ENCODE measurements at places on chromosomes 1 and 21.

DNA sequence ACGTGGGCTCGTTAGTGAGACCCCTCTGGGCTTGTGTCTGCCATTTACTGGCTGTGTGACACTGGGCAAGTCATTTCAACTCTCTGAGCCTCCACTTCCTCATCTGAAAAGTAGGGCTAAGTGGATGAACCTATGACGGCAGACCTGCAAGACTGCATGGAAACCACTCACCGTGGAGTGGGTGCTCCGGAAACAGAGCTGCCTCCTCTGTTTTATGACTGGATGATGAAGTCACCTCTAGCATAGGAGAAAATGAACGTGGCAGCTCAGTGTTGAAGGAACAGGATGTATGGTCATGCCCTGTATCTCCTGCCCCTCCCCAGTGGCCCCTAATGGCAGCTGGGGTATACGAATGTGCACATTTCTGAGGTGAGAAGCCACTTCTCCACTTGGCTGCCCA, 40.5 kb downstream of the STPG1 start:
- DNase-seq = no peak

DNA sequence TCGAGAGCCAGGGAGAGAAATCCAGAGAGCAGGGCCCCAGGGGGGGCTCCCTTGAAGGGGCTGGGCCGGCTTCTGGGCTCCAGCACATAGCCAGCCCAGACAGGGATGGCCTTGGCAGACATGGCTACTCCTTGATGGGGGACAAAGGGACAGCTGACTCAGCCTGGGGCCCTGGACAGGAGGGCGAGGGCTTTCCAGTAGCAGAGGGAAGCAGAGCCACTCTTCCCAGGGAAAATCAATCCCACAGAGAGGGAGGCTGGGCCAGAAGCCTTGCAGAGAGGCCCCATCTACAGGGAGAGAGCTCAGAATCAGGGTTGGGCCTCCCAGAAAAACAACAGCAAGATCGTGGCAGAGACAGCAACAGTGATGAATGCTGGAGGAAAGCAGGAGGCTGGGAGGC, 15.6 kb downstream of the IGFN1 start:
- DNase-seq = no peak

GRCh38 chr1:62092110-62092509, 102.5 kb upstream of the L1TD1 start:
- no peak for DNase-seq

DNA sequence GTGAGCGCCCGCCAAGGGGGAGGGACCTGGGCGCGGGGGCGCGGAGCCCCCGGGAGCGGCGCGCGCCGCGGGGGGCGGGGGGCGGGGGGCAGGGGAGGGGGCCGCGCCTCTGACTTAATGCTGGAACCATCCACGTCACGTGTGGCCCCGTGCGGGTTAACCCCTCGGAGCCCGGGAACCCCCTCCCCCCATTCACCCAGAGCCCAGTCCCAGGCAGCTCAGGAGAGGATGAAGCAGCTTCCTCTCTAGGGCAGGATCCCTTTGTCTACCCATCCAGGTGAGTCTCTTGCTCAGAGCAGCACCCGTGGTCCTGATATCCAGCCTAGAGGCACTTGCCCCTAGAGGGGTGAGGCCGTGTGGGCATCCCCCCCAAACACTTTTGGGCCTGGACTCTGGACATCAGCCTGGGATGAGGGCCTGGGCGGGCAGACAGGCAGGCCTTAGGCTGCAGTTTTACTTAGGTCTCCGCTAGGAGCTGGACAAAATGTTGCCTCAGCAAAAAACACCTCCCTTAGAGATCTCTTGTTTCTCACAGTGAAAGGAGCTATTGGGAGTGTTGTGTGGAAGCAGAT, at the start of gene ALX3:
ALX3 (minus strand) TSS at position 2 of the 572 bp plus-strand sequence. CDS start 60 bp downstream, outside the sequence.
- no peak for DNase-seq

DNA sequence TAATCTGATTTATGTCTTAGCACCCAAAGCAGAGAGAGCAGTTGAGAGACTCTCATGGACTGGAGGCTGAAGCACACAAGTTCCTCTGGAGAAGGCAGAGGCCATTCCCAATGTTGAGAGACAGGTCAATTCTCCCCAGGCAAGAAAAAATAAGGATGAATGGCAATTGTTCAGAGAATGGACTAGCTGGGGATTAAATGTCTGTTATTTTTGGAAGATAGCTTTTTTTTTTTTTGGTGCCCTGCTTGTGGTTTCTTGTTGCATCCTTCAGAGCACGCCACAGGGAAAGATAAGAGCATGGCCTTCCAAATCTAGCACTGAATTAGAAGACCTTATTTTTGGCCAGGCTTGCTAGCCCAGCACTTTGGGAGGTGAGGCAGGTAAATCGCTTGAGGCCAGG, 65.6 kb upstream of the ERRFI1 start:
- DNase-seq = no peak

DNA sequence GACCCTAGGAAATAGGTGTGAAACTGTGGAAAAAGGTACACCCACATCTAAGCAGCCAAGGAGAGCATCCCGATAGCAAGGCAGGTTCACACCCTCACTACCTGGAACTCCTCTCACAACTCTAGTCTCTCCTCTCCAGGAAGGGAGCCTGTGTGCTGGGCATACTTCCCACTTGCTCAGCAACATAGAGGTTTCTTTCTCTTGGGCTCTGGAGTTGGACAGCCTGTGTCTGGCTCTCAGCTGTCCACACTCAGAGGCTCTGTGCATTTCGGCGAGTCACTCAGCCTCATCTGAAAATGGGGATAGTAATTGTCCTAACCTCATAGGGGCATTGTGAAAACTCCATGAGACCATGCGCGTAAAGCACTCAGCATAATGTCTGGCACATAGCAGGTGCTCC, 29.6 kb upstream of the VWA5B1 start:
- no peak for DNase-seq

GRCh38 chr1:246800356-246800755, 76.1 kb downstream of the SCCPDH start:
- no peak for DNase-seq

- no peak for DNase-seq
Measured at GRCh38 chr1:154748405-154748775, 121.7 kb downstream of the KCNN3 start.

- DNase-seq = no peak
Measured at GRCh38 chr1:22556391-22557104, 6.7 kb upstream of the EPHA8 start.

DNA sequence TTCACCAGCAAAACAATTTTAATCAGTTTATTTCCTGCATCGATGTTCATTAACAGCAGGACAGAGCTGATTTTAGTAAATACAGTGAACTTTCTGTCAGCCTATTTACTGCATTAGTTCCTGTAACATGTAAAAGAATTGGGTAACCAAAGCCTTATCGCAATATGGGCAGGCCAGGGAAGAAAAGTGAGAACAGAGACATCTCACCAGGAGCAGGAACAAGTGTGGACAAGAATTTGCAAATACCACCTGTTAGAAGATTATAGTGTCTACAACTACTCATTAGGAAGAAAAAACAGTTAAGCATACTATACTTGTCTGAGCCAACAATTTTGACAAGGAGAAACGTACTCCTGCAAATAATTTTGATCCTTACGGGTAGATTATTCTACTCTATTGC, 1293.9 kb downstream of the PLA2G4A start:
- DNase-seq = no peak

- DNase-seq = no peak
Measured at GRCh38 chr1:173744651-173745050, 29.9 kb downstream of the KLHL20 start.

DNA sequence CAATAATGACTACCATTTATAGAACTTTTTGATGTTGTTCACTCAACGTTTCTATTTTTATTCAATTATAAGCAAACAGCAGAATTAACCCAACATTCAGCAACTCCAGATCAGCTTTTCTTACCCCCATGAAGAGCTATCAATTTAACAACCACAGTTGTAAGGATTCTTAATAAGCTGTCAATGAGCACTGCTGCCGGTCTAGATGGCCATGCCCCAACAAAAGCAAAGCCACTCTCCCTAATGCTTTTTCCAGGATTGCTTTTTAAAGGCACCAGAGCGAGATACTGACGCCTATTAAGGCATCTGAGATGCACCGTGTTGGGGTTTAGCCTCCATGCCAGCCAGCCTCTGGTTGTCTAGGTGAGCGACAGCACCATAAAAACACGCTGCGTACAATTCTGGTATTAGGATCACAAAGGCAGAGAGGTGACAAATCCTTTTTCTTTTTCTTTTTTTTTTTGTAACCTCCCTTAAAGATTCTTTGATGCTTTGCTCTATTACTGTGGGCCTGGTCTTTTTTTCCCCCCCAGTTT, 39.5 kb downstream of the PTPRC start:
- no peak for DNase-seq

GRCh38 chr1:82950606-82951200, 1048.2 kb downstream of the TTLL7 start:
- no peak for DNase-seq

DNA sequence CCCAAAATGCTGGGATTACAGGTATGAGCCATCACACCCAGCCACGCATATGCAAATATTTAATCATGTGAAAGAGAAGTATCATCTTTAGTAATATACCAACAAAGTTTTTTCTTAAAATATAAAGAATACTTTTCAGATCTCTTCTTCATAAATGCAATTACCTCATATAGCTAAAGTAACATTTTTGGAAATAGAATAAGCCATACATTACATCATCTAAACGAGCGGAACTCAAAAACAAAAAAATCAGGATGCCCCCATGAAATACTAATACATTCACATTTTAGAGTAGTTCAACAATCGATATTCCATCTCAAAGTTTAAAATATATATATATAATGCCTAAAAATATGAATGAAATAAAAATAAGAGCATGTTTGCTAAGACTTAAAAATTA, 4.7 kb downstream of the NDC1 start:
- no peak for DNase-seq

DNA sequence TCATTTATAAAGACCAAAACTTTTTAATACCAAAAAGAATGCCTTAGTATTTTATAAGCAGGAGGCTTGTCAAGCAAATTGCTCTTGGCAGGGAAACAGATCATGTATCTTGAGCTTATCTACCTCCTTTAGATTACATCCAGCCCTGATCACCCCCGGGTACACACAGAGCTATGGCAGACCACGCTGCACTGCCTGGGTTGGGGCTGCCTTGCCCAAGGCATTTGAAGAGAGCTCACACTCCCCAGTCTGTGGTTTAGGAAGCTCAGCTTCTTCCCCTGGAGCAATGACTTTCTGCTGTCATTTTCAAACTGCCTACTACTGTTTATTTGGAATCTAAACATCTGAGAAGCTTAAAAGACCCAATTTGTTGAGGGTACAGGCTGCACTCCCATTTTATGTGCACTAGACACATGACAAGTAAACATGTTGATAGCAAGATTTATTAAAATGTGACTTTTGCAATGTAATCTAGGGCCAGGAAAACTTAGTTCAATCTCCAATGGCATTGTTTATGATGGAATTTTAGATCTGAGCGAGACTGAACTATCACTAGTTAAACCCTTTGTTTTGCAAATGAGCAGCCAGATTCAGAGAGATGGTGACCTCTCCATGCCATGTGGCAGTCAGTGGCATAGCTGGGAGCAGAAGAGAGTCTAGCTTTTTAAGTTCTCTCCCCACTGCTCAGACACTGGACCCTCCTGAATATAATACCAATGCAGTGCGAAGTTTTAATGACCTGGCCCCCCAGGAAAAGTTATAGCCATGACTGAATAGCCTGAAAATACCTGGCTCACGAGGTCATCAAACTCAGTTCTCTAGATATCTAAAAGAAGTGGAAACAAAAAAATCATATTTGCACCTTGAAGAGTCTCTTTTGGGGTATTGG, 214.9 kb downstream of the HLX start:
- DNase-seq = no peak

DNA sequence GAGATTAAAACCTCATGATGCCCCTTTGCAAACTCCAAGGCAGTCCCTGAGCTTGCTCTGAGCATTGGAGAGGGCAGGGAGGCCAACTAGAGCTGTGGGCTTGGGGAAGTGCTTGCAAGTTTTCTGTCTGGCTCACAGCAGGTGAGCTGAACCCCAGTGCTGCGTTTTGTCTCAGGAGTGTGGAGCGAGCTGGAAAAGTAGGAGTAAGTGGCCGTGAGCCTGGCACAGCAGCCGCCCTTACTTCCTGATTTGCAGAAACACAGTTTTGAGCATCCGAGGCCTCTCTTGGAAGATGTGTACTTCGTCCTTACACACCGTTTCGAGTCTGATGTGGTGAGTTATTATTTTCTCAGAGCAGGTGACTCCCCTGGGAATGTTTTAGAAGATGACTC, 221.2 kb upstream of the C1orf174 start:
- DNase-seq = no peak

DNA sequence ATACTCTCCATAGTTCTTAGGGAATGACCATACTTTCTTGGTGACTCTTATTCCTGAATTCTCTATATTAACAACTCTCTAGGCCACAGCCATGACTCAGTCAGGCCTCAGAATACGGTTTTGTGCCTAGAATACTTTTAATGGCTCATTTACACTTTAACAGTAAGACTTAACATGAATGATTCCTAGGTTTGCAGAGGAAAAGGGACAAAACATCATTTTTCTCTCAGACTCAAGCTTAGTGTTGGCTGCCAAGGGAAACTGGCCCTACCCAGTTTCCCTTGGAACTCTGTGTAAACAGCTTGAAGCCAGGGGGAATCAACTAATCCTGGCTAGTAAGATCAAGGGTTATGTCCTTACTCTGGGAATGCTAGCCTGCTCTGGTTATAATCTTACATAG, 164.9 kb upstream of the PKN2 start:
- no peak for DNase-seq

GRCh38 chr21:37513383-37513782, 146.8 kb downstream of the DYRK1A start:
- DNase-seq = no peak

GRCh38 chr1:220684890-220685289, 5.3 kb upstream of the C1orf115 start:
- no peak for DNase-seq

DNA sequence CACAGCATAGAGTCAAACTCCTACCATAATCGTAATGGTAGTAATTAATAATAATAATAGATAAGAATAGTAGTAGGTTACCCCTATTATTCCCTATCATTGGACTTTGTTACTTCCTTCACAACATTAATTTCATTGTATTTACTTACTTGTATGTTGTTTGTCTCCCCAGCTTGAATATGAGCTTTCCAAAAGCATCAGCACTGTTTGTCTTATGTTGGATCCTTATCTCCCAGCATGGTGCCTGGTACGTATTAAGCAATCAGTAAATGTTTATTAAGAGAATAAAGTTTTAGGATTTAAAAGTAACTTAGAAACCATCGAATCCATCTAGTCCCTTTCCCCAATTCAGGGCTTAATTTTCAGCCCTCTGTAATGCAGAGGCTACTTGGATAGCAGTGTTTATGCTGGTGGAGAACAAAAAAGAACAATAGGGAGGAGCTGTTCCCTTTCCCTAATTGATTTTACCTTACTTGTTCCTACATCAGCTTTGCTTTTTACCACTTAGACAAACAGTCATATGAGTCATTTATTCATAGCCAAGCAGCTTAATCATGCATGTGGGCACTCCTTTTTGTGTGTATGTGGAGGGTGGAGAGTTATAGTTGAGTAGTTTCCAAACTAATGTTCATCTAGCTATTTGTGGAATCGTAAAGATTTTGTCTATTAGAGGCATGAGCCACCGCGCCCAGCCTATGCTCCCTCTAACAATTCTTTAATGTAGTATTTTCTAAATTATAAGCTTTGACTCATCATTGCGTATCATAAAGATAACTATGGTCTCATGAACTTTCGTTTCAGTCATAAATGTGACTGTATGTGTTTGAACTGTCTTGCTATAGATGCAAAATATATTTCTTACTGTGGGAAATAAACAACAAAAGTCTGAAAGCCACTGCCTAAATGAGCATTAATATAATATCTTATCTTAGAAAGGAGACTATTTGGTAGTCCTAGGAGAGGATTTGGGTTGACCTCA, 20.9 kb upstream of the DR1 start:
- DNase-seq = peak; percentile 10

All from T47D (cell line).